Progenitor cell of endocrine pancreas (in vitro differentiated cells): ENCODE measurements at places on chromosomes 4 and X.
A peak's percentile ranks its signal among the peaks of the same experiment; 100 is the strongest.

- DNase-seq, result no peak
Measured at GRCh38 chr4:1449475-1449832, 43.2 kb upstream of the NKX1-1 start.

DNA sequence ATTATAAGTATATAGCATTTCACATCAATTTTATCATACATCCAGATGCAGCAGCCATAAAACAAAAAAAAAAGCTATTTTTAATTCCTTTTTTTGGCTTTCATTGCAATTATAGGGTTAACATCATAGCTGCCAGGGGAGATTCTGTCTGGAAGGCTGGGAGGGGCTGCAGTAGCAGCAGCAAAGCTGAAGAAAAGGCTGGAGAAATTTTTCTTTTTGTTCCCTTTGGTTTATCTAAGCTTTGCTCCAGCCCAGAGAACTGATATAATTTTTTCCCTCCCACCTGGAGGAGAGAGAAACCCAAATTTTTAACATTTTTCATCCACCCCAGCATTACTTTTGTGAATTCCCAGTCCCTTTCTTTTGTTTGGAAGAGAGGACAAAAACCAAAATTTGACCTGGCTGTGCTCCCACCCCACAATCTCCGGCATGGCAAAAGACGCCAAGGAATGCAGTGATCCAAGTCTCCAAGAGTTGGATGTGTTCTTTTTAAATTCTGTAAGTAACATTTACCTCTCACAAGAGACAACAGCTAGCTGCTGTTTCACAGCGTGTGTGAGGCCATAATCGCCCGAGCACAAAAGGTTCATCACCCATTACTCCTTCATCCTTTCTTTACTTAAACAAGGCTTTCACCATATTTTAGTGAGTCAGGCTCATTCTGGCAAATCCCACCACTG, 25.1 kb upstream of the FAM156A start:
- no peak for DNase-seq

DNA sequence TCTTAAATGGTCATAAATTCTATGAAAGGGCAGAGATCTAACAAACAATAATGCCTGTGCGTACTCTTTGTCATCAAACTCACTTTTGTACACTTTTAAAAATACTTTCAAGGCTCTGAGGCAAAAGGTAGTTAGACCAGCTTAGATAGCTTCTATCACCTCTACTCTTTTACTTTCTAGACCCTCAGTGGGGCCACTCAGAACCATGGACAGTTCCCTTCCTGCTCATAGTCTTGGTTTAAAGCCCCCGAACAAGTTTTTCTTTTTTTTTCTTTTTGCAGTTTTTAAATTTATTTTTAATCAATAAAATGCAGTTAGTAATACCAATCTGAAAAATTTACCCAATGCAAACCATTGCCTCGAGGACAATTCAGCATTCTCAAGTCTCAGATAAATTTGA, 460.5 kb upstream of the CNKSR2 start:
- DNase-seq, result peak; percentile 63

DNA sequence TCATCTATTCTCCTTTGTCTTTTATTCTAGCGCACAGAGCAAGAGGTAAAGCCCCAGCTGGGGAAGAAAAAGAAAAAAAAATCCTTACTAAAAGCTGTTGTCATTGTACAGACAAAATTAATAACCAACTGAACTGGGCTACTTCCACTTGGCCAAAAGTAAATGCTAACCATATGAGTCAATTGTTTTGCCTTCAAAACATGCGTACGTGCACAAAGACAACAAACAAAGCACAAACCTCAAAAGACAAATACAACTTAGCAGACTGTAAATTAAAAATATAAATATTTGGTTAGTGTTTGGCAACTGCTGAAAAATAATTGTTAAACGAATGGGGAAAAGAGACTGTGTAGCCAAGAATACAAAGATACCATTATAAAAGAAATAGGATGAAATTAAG, 5.9 kb downstream of the EDA2R start:
- DNase-seq, result no peak

DNA sequence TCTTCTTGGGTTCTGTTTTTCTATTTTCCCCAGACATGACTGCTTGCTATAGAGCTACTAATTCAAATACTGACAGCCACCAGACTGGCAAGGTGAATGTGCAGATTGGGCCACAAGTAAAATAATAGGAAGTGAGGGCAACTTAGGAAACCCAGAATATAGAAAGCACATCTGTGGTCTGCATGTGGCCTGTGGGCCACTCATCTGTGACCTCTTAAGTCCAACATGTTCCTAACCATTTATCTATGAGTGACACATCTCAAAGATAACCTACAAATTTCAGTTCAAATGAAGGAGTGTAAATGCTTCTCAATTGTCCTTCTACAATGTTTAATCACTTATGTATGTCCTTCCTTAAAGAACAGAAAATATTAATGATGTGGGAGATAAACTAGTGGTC, 128.9 kb downstream of the REELD1 start:
- no peak for DNase-seq

- no peak for DNase-seq
Measured at GRCh38 chr4:184114431-184114830, 103.2 kb downstream of the ENPP6 start.

- DNase-seq, result no peak
Measured at GRCh38 chr4:1381944-1382541, 24.2 kb downstream of the NKX1-1 start.

DNA sequence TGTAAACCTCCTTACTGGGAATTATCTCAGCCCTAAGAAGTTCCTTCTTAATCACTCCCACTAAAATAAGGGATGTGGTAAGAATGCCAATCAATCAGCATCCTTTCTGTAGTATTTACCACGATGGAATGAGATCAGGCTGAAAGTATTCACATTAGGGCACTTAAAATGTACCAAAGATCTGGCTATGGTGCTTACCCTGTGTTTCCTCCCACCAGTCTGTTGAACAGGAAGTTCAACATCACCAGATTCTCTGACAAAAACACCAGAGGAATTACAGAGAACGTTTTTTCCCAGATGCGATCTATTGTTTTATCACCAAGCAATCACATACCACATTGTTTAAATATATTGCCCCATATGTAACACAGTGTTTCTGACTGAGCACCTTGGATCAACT, 2.1 kb upstream of the CLCN3 start:
- no peak for DNase-seq

- no peak for DNase-seq
Measured at GRCh38 chr4:38243388-38244053, 283.3 kb downstream of the PTTG2 start.

DNA sequence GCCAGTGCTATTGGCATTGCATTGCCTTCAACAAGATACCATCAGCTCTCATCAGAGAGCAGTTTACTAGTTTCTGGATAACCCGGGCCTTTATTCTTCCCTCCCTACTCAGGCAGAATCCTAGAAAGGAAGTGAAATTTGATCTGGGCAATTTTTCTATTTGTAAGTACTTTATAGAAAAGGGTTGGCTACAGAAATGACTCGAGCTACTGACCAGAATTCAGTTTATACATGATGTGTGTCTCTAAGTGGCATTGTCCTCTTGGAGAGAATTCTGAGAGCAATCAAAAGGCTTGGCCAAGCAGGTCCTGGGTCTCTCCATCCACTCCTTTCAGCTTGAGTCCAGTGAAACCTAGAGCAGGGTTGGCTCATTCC, 192.7 kb upstream of the LEF1 start:
- no peak for DNase-seq

GRCh38 chrX:38718311-38718710, 82.9 kb upstream of the MID1IP1 start:
- no peak for DNase-seq

DNA sequence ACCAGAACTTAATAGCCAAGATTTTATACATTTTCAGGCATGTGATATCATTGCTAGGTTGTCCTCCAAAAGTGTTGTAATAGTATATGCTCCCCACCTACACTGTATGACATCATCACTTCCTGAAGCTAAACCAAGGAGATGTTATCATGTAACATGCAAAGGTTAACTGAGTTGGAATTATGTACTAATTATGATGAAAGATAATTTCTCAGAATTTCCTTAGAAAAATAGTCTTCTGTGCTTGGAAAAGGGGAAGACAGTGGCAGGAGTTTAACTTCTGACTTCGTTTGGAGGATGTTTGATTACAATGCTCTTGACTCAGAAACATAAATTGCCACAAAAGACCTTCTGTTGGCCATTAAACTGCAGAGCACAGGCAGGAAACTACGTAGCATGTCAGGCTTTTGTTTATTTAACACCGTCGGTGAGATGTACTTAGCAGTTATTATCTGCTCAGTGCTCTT, 83.6 kb upstream of the GUCY1A1 start:
- DNase-seq, result no peak
